Activated CD8-positive, alpha-beta T cell treated with anti-CD3 and anti-CD28 coated beads for 36 hours (primary cell): ENCODE measurements at places on chromosomes 16 and 17. TPM values are rescaled to one million over a fixed set of nuclear protein-coding genes. Genes with fewer than 3 reads are reported as not detected.

Gene DCTPP1
- total RNA-seq = 105 TPM

Gene CMTM4
- total RNA-seq = 3.2 TPM

Gene PIK3R5
- total RNA-seq = 46.7 TPM

Gene ALDH3A1
- 0.38 TPM for total RNA-seq
